ENCODE measurements at places on chromosomes 13 and 19.

- no peak for DNase-seq
Observed at GRCh38 chr13:50200569-50200968, 185.3 kb downstream of the KCNRG start.

DNA sequence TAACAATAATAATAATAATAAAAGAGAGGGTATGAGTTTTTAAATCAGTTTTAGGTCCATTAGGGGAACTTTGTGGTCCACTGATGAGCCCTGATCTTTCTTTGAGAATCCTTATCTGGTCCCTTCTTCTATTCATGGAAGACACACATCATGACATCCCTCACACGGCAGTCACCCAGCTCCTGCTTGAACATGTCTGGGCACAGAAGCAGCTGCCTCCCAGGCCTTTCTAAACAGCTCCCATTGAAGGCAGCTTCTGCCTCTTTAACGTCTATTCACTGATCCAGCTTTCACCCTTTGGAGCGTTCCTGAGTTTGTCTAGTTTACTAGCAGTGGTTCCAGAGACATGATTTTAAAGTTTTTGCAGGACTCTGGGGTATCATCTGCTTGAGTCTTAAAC, 42.6 kb upstream of the STK24 start:
- no peak for DNase-seq

- DNase-seq = no peak
Observed at GRCh38 chr13:36124236-36124822, 6.9 kb downstream of the DCLK1 start.

GRCh38 chr13:91136806-91137205, 210.7 kb upstream of the MIR17HG start:
- DNase-seq = no peak

DNA sequence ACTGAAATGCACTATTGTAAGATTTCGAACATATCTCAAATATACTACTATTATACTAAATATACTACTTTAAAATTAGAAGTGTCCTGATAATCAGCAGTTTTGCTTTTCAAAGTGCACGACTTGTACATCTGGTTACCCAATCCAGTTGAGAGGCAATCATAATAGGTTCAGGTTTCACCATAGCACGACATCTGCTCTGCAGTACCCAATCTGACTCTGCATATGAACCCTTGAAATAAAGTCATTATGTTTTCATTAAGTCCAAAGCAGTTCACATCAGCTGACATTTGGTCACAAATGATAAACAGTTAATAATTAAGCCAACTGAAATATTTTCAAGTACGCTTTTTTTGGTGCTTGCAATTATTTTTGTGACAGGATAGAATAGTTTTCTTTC, 90.6 kb downstream of the PCDH9 start:
- DNase-seq = no peak

DNA sequence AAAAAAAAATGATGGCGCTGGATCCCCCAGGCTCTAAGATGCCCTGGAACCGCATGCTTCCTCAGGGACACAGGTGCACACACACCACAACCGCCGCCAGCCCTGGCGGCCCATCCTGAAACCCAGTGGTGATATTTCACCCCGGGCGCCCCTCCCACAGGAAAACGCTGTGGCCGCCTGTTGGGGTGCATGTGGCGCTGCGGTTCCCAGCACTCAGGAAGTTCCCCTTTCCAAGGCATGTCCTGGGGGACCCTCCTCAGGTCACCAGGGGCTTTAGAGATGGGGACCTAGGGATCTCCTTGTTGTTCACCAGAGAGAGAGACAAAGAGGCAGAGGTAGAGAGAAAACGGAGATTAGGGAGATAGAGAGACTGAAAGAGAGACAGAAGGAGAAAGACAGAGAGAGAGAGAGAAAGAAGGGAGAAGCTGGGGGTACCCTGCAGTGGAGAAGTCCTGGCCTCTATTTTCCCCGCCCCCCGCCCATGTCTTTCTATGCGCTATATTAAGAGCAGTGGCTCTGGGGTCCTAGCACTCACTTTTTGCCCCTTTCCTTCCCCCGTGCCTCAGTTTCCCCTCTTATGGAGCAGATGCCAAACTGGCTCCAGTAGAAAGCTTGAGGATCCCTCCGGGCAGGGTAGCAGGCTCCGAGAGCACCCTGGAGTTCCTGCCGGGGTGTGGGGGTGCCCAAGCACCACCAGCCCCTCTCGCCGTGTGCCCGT, 2.3 kb downstream of the ADGRE2 start:
- DNase-seq = no peak

Measured in SK-N-MC (cell line).